WTC11 (cell line): ENCODE measurements at places on chromosomes 1 and 21.

- DNase-seq: no peak
These were observed 124.1 kb upstream of the AJAP1 start for GRCh38 chr1:4530166-4530785.

DNA sequence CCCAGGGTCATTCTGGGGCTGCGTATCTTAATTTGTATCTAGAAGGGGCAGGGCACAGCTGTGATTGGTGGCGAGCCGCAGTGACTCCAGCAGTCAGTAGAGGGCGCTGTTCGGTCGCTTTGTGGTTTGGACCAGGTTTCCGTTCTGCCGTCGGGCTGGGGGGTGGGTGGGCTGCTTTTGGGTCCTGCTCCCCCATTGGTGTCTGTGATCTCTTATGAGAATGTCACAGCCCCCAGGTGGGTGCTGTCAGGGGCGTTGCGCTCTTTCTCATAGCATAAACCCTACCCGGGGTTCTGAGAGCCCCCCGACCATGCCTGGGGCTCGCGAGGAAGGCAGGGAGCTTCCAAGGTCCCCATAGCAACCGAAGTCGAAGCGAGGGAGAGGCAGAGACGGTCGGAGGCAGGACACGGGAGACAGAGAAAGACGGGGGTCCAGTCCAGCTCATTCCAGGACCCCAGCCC, 5.4 kb downstream of the TFF3 start:
- peak; percentile 85 for DNase-seq

- DNase-seq: no peak
These were observed 28.2 kb upstream of the KHDRBS1 start for GRCh38 chr1:31985430-31985829.

- no peak for DNase-seq
These were observed 16.4 kb downstream of the HMGB4 start for GRCh38 chr1:33880305-33880704.

GRCh38 chr1:210099921-210100320, 132.7 kb upstream of the SERTAD4 start:
- no peak for DNase-seq

DNA sequence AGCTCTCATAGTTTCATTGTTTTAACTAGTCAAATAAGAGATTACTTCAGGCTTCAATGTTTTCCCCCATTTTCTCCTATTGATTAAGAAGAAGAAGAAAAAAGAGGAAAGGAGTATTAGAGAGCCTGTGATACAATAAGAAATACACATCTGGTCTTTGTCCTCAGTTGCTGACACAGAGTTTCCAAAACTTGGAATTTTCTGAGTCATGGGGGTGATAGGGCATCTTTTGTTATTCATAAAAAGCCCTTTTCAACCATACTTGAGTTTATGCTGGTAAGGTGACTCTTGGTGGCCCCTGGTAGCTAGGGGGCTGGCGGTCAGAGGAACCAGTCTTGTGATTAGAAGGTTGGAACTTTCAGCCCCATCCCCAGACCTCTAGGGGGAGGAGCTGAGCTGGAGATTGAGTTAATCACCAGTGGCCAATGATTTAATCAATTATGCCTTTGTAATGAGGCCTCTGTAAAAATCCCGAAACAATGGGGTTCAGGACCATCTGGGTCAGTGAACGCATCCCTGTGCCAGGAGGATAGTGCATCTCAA, 28.9 kb upstream of the KLF18 start:
- DNase-seq: no peak

GRCh38 chr1:201552941-201553351, 14.0 kb downstream of the NAV1 start:
- DNase-seq: no peak

DNA sequence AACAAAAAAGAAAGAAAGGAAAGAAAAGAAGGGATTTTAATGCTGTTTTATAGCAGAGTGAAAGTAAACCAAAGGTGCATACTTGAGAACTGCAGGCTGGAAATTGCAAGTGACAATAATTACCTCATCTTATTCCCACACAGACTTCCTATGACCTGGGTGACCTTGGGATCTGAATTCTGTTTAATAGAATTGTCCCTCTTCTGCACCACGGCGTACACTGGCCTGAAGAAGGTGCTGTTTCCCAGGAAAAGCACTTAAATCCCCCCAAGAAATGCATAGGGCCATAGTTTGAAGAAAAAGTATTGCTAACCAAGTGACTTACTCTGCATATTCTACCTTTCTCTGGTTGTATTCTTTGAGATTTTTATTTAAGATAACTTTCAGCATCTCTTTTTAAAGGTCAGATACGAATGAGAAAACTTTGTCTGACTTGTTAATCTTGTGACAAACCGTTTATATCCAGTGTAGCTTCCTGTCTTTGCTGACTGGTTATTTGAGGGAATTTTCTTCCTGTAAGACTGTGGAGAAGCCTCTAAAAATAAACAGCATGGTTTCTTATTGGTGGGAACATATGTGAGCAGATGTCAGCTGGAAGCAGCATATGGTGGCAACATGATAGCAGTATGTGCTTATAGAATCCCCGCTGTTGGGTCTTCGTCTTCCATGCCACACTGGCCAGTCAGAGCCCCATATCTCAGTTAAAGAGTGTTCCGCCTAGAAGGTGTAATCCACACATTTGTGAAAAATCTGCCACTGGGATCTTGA, 16.3 kb downstream of the TGFB2 start:
- DNase-seq: no peak

- peak; percentile 64 for DNase-seq
These were observed 2.7 kb downstream of the FAM110D start for GRCh38 chr1:26161415-26162219.

DNA sequence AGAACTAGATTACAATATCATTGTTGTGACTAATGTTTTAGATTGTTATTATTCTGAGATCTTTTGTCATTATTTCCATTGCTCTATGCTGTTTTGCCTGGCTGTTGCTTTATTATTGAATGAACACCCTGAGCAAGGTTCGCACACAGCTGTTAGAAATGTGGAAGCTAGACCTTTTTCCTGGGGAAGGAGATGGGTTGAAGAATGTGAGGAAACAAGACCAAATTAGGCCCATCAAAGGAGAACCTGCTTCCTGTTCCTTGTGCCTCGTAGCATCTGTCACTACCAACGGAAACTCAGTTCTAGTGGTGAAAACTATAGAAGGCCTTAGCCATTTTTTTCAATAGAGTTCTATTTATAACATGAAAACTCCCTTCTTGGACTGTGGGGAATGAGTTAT, 68.7 kb downstream of the RGL1 start:
- DNase-seq: no peak

DNA sequence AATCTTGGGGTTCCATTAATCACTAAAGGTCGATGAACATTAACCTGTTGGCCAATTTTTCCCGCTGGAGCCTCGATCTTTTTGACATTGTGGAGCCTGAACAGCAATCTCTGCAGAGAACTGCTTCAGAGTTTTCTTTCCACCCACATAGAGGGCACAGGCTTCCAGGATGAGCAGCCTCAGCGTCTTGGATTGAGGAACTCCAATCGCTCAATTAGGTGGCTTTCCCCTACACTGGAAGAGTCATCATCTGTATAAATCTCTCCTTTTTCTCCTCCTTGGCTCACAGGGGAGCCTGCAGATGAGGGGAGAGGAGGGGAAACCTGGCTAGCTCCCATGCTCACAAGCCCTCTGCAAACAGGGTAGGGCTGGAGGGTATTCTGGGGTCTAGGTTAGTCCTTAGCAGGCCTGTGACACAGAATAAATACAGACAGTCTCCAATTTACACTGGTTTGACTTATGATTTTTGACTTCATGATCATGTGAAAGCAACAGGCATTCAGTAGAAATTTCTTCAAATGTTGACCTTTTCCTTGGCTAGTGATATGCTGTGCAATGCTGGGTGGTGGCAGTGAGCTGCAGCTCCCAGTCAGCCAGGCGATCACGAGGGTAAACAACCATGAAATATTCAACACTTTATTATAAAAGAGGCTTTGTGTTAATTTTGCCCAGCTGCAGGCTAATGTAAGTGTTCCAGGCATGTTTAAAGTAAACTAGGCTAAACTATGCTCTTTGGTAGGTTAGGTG, 80.8 kb downstream of the PGBD5 start:
- DNase-seq: no peak

GRCh38 chr1:30677471-30677870, 45.9 kb downstream of the MATN1 start:
- DNase-seq: no peak

DNA sequence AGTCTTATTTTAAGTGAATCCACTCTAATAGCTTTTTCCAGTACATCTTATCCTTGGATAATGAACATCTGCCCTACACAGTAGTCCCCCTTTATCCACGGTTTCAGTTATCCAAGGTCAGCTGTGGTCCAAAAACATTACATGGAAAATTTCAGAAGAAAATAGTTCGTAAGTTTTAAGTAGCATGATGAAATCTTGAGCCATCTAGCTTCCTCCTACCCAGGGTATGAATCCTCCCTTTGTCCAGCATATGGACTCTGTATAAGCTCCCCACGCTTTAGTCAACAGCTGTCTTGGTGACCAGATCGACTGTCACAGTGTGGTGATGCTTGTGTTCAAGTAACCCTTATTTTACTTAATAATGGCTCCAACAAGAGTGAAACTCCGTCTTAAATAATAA, 2.6 kb downstream of the GLRX2 start:
- no peak for DNase-seq

DNA sequence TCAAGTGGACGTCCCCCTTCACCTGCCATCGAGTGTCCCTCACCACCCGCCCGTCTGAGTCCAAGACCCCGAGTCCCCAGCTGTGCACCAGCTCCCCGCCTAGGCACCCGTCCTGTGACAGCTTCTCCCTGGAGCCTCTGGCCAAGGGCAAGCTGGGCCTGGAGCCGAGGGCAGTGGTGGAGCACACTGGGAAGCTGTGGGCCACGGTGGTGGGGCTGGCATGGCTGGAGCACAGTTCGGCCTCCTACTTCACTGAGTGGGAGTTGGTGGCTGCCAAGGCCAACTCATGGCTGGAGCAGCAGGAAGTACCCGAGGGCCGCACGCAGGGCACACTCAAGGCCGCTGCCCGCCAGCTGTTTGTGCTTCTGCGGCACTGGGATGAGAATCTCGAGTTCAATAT, 63.2 kb downstream of the VWA5B1 start:
- DNase-seq: no peak

DNA sequence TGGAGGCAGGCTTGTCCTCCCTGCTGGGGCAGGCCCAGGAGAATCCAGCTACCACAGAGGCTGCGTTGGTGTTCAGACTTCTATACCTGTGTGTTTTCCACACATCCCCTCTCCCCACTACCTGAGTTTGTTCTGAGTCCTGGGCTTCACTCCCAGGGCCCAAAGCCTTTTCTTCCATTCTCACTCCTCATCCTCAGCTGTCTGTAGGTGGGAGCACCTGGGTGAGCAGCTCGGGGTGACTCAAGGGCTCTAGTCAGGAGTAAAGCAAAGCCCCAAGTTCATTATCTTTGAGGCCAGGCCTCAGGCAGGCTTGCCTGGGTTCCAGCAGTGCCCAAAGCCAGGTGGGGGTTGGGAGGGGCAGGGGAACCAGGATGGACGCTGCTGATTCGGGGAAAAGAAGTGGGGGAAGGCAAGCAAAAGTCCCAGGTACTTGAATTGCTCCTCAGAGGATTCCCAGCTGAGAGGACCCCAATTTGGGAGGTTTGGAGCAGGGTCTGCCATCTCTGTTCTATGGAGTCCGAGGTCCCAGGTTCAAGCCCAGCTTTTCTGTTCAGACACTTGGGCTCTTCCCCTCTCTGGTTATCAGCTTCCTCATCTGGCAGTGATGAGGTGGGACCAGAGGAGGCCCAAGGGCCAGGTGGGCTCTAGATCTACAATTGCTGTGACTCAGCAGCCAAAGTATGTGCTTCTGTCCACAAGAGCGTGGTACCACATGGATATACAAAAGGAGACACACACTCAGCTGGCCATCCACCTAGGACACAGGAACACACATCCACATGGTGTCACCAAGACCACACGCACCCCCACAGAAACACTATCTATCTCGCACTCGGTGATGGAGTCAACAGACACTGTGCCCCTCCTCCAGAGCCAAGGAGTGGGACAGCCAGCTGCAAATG, 5.8 kb upstream of the PTPN7 start:
- no peak for DNase-seq

- no peak for DNase-seq
These were observed 40.2 kb downstream of the CASQ2 start for GRCh38 chr1:115728341-115728740.

DNA sequence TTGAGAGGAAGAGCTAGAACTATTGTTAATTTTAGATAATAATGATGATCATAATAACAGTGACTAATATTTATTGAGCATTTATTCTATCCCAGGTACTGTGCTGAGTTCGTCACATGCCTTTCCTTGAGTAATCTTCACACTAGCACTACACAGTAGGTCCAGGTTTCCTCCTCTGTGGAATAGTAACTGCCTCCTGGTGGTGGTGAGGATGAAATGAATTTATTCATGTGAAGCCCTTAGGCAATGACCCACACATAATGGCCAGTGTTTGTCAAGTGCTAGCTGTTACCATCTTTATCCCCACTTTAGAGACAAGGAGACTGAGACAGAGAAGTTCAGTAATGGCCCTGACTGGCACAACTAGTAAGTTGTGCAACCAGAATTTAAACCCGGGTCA, 5.9 kb downstream of the NIPAL3 start:
- DNase-seq: no peak

DNA sequence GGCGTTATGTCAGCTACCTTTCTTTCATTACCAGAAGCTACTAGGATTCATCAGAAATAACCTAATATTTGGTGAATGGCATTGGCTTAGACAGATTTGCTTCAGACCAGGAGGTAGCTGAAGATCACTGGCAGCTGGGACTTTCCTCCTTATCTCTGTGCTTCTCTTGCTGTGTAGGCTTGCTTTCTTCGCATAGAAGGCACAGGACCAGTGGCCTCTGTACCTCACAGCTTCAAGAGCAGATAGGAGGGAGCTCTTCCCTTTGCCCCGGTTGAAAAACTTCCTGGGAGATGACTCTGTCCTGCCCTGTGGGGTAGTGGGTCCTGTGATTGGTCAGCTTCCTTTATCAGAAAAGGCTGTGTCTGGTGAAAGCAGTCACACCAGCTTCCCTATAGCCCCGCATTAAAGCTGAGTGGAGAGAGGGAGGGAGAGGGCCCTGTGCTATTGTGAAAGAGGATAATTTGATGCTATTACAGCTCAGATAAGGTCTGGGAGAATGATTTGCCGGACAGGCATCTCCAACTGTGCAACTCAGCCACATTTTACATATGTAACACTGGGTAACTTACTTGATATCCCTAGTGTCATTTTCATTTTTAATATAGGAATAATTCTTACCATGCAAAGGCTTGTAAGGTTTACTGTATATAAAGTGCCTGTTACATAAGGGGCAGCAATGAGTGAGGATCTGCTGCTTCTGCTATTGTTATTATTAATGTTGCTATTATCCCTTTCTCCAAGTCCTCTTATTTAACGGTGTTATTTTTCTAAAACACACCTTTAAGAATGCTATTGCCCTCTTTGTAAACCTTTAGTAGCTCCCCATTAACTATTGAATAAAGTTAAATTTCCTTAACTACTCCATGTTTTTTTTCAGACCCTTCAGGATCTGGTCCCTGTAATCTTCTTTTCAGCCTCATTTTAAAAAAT, 31.6 kb downstream of the OSBPL9 start:
- no peak for DNase-seq

- DNase-seq: no peak
These were observed 696 bp downstream of the GUK1 start for GRCh38 chr1:228140724-228141225.

GRCh38 chr1:27891196-27891889, 19.0 kb downstream of the THEMIS2 start:
- no peak for DNase-seq
